ENCODE measurements at places on chromosomes 3 and 15.

DNA sequence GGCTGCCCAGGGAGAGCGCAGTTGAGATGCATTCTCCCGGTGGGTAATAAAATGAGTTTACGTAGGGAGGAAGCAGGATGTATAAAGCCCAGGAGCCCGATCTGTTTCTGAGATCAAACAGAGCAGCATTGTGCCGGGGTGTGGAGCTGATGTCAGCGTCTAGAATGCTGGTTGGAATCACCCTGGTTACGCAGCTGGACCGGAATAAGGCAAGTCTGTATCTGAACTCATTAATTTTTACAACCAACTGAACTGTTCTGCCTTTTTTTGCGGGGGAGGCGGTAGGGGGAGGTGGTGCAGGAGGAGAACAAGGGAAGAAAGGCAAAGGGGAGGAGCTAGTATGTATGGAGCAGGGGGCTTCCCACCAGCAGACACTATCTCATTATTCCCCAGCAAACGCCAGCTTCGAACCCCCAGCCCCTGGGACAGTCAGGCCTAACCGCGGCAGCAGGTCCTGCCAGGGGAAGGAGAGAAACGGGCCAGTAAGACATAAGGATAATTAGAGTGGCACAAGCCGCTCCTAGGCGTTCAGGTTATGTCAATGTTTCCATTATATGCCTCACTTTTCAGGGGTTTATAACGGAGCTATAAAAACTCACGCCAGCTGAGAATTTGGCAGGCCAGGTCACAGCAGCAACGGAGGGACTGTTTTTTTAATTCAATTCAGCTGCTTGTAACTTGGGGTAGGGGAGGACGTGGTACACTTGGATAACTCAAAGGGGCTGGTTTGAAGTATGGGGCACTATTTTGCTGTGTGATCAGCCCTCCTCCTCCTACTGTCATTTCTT, 175.3 kb upstream of the HES1 start:
- no peak for DNase-seq

DNA sequence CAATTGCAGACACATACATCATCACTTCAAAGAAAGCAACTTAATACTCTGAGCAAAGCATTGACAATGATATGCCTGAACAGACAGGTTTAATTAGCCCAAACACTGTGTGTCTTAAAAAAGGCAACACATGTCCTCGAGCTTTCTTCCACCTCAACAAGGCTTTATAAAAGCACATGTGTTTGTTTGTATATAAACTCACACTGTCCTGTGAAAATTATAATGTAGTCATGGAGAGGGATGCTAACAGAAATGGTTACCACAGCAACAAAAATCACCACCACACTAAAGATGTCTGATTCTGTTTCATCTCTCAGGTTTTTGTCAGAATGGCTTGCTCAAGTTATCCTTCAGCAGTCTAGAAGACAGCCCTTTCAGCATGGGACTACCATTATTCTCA, 314.7 kb downstream of the MAGI1 start:
- no peak for DNase-seq

DNA sequence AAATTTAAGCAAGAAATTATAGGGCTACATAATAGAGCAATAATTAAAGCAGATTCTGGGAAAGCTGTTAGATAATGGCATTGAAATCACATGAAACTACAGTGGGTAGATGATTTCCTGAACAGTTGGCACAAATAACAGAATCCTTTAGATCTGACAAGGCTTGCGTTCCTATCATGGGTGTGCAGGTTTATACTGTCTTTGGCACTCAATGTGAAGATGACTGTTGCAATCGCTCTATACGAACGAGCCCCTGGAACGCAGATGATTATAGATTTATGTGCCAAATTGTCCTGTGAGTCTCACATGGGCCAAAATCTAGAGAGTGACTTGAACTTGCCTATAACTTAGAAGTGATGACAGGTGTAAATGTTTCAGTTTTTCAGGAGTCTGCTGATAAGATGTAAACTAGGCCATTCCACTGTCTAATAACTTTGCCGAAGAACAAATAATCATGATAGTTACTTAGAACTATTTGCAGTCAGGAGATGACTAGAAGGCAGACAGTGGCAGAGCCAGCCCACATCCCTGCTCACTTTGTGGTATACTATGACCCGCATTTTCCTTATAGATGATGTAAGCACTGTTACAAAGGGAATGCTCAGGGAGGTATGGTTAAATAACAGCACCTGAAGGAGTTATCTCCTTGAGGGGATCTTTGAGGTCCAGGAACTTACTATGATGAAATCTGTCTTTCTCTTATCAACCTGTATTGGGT, 30.5 kb upstream of the TRPC1 start:
- no peak for DNase-seq

GRCh38 chr3:99997293-99997692, 117.0 kb downstream of the FILIP1L start:
- DNase-seq, result no peak

DNA sequence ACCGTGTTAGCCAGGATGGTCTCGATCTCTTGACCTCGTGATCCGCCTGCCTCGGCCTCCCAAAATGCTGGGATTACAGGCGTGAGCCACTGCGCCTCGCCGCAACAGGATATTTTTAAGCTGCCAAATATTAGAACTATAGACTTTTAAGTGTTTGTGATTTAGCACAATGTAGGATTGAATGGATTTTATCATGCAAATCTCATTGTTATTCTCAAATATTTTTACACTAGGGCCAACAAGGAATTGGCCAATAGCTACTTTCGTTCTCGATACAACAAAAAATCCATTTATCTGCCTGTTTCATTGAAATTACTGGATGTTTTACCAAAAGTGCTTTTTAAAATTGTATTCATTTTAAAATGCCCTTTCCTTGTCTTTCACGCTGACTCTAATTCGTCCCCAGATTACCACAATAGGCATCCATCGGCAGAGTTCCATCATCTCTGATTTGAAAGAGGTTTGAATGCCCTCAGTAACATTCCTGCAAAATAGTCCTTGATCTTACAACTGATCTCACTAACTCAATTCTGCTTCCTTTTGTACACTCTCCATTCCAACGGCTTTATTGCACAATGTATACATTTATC, 99.6 kb upstream of the ROBO2 start:
- DNase-seq, result no peak
